ENCODE measurements at places on chromosomes 5 and 9. TPM values are rescaled to one million over a fixed set of nuclear protein-coding genes. Genes with fewer than 3 reads are reported as not detected.

DNA sequence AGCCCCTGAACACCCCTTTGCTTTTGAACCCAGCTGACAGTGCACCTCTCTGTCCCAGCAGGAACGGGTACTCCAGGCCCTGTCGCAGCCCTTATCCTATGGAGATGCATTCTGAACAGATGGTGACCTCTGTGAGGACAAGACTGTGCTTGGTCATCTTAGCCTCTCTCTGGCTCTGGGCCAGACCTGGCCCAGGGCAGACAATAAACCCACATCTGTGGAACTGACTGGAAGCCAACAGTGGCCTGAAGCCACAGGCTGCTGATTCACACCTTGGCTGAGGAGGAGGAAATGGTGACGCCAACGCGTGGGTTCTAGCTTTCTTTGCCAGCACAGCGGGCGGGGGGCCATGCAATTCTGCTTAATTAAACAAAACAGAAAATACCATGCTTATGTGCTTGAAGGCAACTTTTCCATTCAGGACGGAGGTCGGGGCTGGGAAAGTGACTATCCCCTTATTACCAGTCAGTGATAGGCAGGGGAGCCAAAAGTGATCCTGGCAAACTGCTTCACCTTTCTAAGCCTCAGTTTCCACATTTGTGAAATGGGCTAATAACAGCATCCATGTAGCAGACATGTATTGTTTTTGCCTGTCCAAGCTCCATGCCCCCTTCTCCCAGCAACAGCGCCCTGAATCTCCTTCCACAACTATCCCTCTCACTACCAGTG, 10.8 kb downstream of the SH3PXD2B start:
- no peaks in the 10 kb centered on the region for H3K36me3 ChIP-seq
- peak overlapping the region; percentile 38 for H3K27ac ChIP-seq
- DNase-seq, result peak; percentile 83

DNA sequence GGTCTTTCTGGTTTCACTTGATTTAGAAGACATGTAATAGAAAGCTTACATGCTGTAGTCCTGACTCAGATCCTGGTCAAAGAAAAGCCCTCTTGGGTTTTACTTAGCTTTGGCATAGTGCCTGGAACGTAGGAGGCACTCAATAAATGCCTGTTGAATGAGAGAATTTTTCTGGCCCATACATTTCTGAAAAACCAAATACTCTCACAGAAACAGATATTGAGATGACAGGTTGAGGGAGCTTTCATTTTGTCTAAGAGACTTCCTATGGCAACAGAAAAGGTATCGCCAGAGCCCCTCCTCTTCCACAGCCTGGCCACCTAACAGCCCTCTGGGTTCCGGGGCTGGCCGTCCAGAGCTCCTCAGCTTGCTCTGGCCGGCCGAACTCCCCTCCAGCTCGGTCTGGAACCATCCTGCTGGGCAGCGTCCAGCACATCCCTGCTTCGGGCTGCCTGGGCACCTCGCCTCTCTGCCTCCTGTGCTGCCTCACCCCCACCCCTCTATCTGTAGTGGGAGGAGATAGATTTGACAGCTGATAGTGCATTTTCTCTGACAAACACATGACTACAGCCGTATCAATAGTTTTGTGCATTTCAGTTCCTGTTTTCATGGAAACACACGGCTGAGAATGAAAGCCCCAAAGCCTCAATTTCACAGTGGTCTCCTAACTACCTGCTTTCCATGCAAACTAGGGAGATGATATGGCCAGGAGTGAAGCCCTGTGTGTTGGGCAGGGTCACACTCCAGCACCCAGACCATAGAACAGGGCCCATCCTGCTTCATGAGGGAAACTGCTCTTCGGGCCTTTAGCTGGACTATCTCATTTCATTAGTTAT, 1.1 kb downstream of the IL4 start:
- H3K4me1 ChIP-seq, result peaks cover 6% of the 10 kb centered on the region
- H3K27ac ChIP-seq, result peak overlapping the region; percentile 91
- no peak for DNase-seq
- H3K27me3 ChIP-seq, result no peaks in the 10 kb centered on the region
- no peaks in the 10 kb centered on the region for H3K36me3 ChIP-seq

- peaks cover 45% of the 10 kb centered on the region for H3K4me1 ChIP-seq
- peak overlapping the region; percentile 32 for H3K27ac ChIP-seq
- no peaks in the 10 kb centered on the region for H3K27me3 ChIP-seq
- no peak for DNase-seq
- H3K4me3 ChIP-seq, result no peak overlapping the region
These were observed 352.5 kb downstream of the ENC1 start for GRCh38 chr5:74288038-74288437.

- H3K27ac ChIP-seq, result no peak overlapping the region
- no peaks in the 10 kb centered on the region for H3K36me3 ChIP-seq
- no peaks in the 10 kb centered on the region for H3K27me3 ChIP-seq
- H3K4me1 ChIP-seq, result no peaks in the 10 kb centered on the region
- DNase-seq, result no peak
These were observed 612.6 kb upstream of the CLINT1 start for GRCh38 chr5:158471535-158471924.

DNA sequence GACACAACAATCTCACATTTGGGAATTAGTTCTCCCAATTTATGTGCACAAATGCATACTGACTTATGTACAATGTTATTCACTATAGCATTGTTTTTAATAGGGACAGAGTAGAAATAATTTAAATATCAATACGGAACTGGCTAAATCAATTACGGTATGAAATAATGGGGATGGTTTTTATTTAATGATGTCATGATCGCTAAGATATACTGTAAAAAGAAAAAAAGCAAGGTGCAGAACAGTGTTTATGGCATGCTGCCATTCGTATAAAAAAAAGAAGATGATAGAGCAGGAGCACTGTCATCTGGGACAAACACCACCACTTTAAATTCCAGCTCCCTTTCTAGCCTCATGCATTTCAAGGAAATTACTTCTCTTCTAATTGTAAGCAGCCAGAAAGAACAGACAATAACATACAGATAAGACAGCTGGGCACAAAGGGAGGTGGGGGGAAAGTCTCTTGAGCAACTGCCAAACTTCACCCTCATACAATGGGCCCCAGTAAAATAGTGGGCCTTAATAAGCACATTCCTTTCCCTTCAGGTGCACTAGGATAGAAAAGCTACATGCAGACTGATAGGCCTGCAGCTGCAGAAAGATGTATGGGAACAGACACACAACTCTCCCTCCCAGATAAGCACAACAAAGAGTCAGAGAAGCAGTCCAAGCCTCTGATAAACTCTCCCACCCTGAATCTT, 8.4 kb downstream of the SREK1IP1 start:
- no peak overlapping the region for H3K4me3 ChIP-seq
- H3K27ac ChIP-seq, result no peak overlapping the region
- no peaks in the 10 kb centered on the region for H3K27me3 ChIP-seq
- H3K4me1 ChIP-seq, result no peaks in the 10 kb centered on the region

DNA sequence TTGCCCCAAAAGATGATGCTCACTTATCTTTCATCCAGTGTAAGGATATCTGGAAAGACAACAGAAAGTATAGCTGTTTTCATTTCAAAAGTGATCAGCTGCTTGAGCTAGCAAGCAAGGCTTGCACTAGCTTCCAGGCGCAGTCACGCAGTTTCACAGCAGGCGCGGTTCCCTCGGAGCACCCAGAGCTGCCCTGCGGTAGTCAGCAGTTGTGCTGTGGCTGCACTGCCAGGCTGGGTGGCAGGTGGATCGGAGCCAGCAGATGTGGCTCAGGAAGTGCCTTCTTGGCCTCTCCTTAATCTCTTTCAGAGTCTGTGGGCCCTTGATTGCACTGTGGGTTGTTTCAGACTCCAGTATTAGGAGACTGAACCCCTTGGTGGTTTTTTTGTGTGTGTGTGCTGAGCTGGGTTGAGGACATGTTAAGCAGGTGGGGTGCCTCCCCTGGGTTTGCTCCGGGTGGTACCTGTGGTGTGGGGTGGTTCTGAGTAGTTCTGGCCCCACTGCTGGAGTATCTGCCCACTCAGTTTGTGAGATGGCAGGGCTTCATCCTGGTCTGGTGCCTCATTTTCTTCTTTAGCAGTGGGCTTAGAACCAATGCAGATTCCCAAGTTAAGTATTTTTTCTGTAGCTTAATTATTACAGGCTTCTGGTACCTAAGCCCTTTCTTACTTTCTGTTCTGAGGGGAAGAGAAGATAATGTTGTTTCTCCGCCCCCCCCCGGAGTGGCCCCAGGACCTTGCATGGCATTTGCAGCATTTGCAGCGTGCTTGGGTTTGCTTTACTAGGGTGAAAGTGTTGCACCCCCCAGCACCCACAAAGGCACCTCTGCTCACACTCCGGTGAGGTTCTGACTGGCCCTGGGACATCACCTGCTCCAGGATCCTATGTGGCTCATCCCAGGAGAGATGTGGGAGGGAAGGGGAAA, 16.4 kb downstream of the TENT4A start:
- no peaks in the 10 kb centered on the region for H3K36me3 ChIP-seq
- H3K27ac ChIP-seq, result no peak overlapping the region
- H3K4me3 ChIP-seq, result no peak overlapping the region
- no peaks in the 10 kb centered on the region for H3K27me3 ChIP-seq

DNA sequence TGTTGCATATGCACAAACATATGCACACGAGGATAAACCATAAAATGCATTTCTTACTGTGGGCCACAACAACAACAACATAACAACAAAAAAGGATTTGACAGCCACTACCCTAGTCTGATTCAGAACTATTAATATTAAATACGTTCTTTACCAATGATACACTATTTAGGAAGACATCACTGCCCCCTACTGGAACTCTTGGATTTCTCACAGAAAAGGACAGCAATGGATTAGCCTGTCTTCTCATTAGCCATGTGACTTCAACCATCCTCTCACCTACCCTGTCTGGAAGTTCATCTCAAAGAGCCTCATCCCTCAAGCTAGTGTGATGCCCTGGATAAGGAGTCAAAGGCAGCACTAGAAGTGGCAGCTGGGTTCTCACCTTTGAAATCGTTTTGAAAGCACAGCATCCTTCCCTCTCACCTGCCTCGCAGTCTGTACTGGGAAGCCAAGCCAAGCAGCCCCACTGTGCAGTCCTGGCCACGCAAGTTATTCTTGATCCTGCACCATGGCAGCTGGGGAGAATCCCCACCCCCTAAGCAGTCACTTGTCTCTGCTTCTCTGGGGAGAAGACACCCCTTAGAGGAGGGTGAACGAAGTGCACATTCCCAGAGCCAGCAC, 64.6 kb downstream of the SH3TC2 start:
- no peak for DNase-seq
- H3K27ac ChIP-seq, result no peak overlapping the region
- peaks cover 11% of the 10 kb centered on the region for H3K4me1 ChIP-seq
- H3K27me3 ChIP-seq, result no peaks in the 10 kb centered on the region
- H3K4me3 ChIP-seq, result no peak overlapping the region

- no peaks in the 10 kb centered on the region for H3K27me3 ChIP-seq
- no peak for DNase-seq
- H3K27ac ChIP-seq, result no peak overlapping the region
- peaks cover 5% of the 10 kb centered on the region for H3K4me1 ChIP-seq
- no peaks in the 10 kb centered on the region for H3K36me3 ChIP-seq
These were observed 8.0 kb upstream of the PCA3 start for GRCh38 chr9:76756268-76756640.

SIT1 gene
- 0.68 TPM for total RNA-seq

PFN3 gene
- not detected for total RNA-seq
